ENCODE measurements at places on chromosomes 6 and 20.
A peak's percentile ranks its signal among the peaks of the same experiment; 100 is the strongest.

DNA sequence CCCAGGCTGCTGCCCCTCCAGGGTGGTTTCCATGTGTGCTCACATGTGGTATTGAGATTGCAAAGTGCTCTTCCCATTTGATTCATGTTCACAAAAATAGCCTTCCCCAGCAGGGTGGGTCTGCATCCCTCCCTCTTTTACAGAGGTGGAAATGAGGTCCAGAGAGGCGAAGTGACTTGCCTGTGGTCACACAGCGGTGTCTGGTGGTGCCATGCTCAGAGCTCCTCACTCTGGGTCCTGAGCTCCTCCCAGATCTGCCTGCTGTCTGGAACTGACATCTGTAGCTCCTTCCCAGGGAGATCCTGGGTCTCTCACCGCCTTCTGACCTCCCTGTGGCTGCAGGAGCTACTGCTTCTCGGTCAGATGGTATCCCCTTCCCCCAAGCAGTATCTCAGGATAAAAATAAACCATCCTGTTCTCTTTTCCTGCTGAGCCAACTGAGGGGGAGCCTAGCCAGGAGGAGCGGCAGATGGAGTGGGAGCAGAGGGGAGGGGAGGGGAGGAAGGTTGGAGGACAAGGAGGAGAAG lies 11.9 kb downstream of the CD40 start:
- no peak overlapping the region for H3K27ac ChIP-seq
- H3K27me3 ChIP-seq: peaks cover 33% of the 10 kb centered on the region
- H3K4me3 ChIP-seq: no peak overlapping the region
- no peaks in the 10 kb centered on the region for H3K4me1 ChIP-seq
- H3K36me3 ChIP-seq: peaks cover 2% of the 10 kb centered on the region

- no peak overlapping the region for H3K4me3 ChIP-seq
- no peaks in the 10 kb centered on the region for H3K36me3 ChIP-seq
- H3K27me3 ChIP-seq: no peaks in the 10 kb centered on the region
- DNase-seq: no peak
- H3K4me1 ChIP-seq: no peaks in the 10 kb centered on the region
- H3K27ac ChIP-seq: no peak overlapping the region
These were observed 59.9 kb downstream of the SLC22A2 start for GRCh38 chr6:160198606-160199211.

GRCh38 chr6:94041945-94042709 lies 622.8 kb upstream of the EPHA7 start:
- no peak overlapping the region for H3K4me3 ChIP-seq
- H3K27ac ChIP-seq: no peak overlapping the region
- no peaks in the 10 kb centered on the region for H3K36me3 ChIP-seq
- no peaks in the 10 kb centered on the region for H3K4me1 ChIP-seq
- DNase-seq: no peak

DNA sequence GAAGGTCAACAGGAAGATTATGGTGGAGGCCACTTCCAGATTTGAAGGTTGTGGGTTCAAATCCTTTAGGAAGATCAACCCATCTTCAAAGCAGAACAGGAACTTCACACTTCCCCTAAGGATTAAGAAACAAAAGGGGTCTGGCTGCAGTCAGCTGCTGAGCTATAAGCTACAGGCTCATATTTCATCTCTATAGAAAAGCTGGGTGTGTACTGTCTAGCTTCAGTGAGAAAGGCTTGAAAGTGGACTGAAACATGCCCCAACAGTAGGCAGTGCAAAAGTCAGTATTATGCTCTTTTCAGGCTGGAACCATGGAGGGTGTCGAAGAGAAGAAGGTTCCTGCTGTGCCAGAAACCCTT lies 60.1 kb upstream of the SPDEF start:
- H3K4me3 ChIP-seq: no peak overlapping the region
- DNase-seq: no peak
- no peak overlapping the region for H3K27ac ChIP-seq
- H3K27me3 ChIP-seq: no peaks in the 10 kb centered on the region
- H3K4me1 ChIP-seq: no peaks in the 10 kb centered on the region

DNA sequence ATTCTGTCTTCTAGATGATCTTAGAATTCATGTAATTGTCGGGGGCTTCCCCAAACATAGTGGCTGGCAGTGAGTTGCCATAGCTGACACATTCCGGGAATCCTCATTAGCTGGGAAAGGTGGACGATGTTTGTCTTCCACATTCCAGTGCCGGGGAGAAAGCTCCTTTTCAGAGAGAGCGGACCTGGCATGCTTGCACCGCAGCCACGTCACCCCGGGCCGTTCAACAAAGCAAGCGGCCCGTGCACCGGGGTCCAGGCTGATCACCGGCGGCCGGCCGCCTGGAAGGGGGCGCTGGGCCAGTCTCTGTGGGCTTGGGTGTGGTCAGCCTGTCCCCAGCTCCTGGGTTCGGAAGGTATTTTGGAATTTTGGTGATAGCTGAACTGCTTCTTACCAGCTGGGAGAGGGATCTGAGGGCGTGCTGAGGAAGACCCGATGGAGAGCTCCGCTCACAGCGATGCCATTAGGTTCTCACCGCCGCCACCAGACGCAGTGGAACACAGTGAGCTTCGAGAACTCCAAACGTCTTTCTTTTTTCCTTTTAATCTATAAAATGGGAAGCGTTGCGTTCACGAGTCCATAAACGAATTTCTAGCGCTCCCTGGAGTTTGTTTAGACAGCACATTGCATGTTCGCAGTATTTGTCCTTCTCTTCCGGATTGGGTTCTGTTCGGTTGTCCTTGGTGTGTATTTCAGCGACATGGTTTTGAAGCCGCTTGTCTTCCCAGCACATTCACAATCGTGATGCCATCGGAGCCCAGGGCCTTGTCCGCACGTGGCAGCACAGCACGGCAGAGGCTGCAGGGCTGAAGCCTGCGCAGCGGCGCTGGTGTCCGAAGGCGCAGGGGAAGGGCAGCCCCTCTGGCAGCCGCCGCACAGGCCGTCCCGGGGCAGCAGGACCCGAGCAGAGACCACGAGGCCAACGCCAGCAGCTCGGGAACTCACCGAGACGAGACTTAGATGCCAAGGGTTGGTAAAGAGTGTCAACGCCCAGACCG lies 557.6 kb downstream of the QKI start:
- DNase-seq: no peak
- H3K4me1 ChIP-seq: no peaks in the 10 kb centered on the region
- H3K27me3 ChIP-seq: no peaks in the 10 kb centered on the region
- no peak overlapping the region for H3K4me3 ChIP-seq
- no peaks in the 10 kb centered on the region for H3K36me3 ChIP-seq

GRCh38 chr6:149037051-149037671 lies 280.4 kb upstream of the TAB2 start:
- no peaks in the 10 kb centered on the region for H3K27me3 ChIP-seq
- DNase-seq: no peak
- H3K36me3 ChIP-seq: no peaks in the 10 kb centered on the region
- H3K4me3 ChIP-seq: peak overlapping the region; percentile 34

DNA sequence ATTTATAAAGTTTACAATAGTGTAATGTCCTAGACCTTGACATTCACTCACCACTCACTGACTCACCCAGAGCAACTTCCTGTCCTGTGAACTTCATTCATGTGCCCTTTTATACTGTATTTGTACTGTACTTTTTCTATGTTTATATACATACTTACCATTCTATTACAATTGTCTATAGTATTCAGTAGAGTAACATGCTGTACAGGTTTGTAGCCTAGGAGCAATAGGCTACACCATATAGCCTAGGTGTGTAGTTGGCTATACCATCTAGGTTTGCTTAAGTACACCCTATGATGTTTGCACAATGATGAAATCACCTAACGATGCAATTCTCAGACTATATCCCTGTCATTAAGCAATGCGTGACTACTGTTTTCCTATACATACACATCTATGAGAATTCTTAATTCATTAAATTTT lies 17.5 kb downstream of the EDEM2 start:
- H3K4me3 ChIP-seq: no peak overlapping the region
- DNase-seq: no peak

GRCh38 chr6:141548966-141549365 lies 583.8 kb upstream of the GJE1 start:
- no peaks in the 10 kb centered on the region for H3K36me3 ChIP-seq
- H3K27ac ChIP-seq: no peak overlapping the region
- H3K4me3 ChIP-seq: no peak overlapping the region
- DNase-seq: no peak

DNA sequence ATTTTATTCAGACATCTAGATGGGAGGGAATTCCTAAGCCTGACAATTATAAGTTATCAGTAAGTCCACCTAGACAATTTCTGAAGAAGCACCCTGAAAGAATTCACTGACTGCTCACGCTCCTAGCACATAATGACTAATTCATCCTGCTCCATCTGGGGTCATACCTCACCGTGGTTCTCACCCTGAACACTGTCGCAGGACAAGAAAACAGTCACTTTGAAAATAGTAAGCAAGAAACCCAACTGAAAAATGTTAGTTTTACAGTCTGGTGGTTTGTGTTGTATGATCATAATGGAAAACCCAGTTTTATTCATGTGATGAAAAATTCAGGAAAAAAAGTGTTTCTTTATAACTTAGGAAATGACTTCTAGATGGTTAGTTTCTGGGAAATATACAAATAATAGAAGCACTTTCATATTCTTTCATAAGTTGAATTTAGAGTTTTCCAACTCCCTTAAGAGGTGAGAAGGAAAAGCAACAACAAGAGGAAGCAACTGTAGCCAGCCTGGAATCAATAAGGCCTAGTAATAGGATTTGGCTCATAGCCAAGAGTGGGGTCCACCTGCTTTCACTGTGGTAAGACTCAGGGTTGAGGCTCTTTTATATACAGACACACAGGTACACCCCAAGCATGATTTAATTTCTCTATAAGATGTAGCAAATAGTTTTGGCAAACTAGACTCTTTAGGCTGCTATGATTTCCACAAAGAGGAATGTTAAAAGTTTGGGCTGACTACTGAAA lies 94.1 kb downstream of the HIVEP2 start:
- H3K4me3 ChIP-seq: no peak overlapping the region
- no peak for DNase-seq
- peaks cover 66% of the 10 kb centered on the region for H3K4me1 ChIP-seq
- peak overlapping the region; percentile 43 for H3K27ac ChIP-seq
- H3K36me3 ChIP-seq: no peaks in the 10 kb centered on the region

GRCh38 chr6:132198896-132199295 lies 202.4 kb downstream of the MOXD1 start:
- no peaks in the 10 kb centered on the region for H3K36me3 ChIP-seq
- no peaks in the 10 kb centered on the region for H3K4me1 ChIP-seq
- no peak overlapping the region for H3K27ac ChIP-seq
- DNase-seq: no peak

Measured in sigmoid colon (tissue), 7 donors.